ENCODE measurements at places on chromosomes 16 and 17. TPM values are rescaled to one million over a fixed set of nuclear protein-coding genes. Genes with fewer than 3 reads are reported as not detected.

DNA sequence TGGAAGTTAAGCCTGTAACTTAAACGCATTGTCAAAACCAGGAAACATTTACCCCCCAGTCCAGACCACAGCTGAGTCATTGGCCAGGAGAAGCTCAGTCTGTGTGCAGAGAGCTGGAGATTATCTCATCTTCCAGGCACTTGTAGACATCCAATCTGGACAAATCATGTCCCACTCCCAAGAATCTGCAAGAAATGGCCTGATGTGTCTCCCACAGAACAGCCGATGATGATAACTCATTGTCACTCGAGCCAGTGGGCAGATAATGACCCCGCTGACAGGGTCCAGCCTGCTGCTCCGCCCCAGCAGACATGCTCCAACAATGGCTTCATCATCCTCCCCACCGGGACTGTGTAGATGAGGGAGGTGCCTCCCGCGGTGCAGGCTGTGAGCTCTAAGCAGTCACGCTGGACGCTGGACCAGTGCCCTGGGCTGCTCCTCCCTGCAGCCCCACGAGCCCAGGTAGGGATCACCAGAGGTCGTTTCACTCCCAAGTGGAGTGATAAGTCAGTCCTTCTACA is 322.5 kb downstream of the C16orf95 start:
- DNase-seq: no peak

- DNase-seq: no peak
These were observed 242.1 kb upstream of the GSE1 start for GRCh38 chr16:85370881-85371651.

PERCC1 gene
- 0.83 TPM for total RNA-seq

DNA sequence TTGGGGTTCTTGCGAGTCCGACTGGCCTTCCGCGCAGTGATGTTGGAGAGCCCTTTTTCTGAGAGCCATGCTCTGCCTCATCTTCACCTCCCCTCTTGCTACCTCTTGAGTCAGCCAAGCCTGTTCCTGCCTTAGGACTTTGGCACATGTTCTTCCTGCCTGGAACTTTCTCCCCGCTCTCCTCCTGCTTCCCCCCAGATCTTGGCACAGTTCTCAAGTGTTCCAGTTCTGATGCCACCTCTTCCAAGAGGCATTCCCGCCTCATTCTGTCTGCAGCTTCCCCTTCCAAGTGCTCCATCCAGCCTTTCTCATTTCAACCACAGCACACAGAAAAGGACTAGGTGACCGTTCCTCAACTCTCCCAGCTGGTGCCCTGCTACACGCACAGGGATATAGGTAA is 7.7 kb downstream of the AKAP1 start:
- DNase-seq: no peak

DNA sequence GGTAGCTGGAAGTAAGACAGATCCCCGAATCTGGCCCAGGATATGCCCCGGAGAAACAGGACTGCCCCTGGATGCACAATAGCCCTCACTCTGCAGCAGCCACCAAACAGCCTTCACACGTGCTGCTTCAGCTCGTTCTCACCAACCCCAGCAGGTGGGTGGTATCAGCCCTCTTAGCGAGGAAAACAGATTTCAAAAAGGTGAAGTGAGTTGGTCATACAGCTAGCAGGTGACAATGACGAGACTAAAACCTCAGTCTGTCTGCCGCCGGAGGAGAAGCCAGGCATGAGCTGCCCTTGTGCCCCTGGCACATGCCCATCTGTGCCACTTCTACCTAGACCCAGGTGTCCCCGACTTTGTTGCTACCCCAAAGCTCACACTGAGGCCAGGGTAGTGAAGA is 92.4 kb downstream of the YPEL2 start:
- no peak for DNase-seq

DNA sequence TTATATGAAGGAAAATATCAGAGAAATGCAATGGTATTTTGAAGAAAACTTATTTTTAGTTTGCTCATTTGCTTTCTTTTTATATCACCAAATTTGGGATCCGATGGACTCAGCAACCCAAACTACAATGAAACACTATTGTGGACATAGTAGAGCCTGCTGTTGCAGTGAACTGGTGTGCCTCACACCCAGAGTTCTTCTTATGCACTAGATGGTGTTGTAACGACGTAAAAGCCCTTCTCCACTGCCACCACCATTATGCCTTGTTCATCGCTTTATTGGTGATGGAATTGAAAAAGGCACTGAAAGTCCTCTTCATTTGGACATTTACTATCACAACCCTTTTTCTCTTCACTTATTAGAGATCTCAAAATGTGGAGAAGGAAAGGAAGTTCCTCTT is 381.3 kb downstream of the CDH8 start:
- no peak for DNase-seq

DNA sequence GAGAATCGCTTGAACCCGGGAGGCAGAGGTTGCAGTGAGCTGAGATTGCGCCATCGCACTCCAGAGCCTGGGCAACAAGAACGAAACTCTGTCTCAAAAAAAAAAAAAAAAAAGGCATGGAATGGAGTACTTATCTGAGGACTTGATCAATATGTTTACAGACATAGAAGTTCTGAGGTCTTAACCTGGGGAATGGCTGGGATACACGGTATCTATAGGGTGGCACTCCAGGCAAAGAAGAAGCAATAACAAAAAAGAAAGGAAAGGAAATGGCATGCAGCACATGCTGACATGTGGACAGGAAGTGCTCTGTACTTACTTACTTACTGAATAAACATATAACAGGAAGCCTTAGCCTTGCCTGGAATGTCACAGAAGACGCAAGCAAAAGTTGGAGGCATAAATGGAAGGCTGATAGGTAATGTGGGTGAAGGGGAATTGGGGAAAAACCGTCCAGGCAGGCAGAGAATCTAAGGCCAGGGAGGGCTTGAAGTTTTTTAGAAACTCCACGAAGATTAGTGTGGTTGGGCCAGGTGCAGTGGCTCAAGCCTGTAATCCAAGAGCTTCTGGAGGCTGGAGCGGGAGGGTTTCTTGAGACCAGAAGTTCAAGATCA is 10.1 kb upstream of the SPOP start:
- no peak for DNase-seq

ALOX15 gene
- 2.1 TPM for total RNA-seq

Data from type B pancreatic cell (in vitro differentiated cells).